ENCODE measurements at places on chromosomes 7 and 10. TPM values are rescaled to one million over a fixed set of nuclear protein-coding genes. Genes with fewer than 3 reads are reported as not detected.

NRG3 gene
- total RNA-seq = not detected

- peak; percentile 88 for DNase-seq
Measured at GRCh38 chr10:8130973-8131911, 76.8 kb downstream of the GATA3 start.

HOXA10 gene
- not detected for total RNA-seq

AP4M1 gene
- 26.2 TPM for total RNA-seq

GRCh38 chr10:94213980-94214379 lies 148.8 kb downstream of the NOC3L start:
- DNase-seq = no peak

LIPN gene
- not detected for total RNA-seq

SPDYE6 gene
- not detected for total RNA-seq

FXYD4 gene
- not detected for total RNA-seq

NOD1 gene
- 16.5 TPM for total RNA-seq
